ENCODE measurements at places on chromosomes 2 and 18. TPM values are rescaled to one million over a fixed set of nuclear protein-coding genes. Genes with fewer than 3 reads are reported as not detected.
A peak's percentile ranks its signal among the peaks of the same experiment; 100 is the strongest.

Gene RAD51AP2
- 11.6 TPM for total RNA-seq

Gene CMPK2
- total RNA-seq: 15.6 TPM

Gene MYO1B
- 51.0 TPM for total RNA-seq

Gene DPYSL5
- total RNA-seq: 0.72 TPM

Gene B3GNT7
- total RNA-seq: 3.9 TPM

Gene GPR17
- total RNA-seq: 0.48 TPM

Gene KCNJ13
- total RNA-seq: 6.3 TPM

Gene RUFY4
- 13.7 TPM for total RNA-seq

GRCh38 chr18:789397-789796, 22.6 kb downstream of the YES1 start:
- no peak for DNase-seq

DNA sequence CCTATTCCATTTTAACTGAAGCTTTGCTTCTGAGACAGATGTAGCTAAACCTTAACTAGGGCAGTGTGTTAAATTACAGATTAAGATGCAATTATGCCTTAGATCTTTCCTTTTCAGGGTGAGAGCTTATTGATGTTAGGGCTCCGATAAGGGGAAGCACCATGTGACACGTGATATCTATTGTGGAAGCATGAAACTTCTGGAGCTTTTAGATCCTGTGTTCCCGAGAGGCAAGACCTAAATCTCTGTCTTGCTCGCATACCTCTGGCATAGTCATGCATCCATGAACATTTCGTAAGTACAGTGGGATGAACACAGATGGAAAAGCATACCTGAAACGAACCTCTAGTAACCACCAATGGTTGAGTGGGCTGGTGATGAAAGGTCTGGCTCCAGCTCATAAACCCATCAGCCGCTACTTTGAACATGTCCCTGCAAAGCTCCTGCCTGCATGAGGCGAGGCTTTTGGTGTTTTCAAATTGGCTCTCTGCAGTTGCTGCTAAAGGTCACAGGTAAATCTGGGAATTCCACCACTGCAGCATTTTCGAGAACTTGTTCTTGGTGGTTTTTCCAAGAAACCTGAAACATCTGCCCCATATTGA, 3.7 kb upstream of the NRP2 start:
- no peak for DNase-seq

DNA sequence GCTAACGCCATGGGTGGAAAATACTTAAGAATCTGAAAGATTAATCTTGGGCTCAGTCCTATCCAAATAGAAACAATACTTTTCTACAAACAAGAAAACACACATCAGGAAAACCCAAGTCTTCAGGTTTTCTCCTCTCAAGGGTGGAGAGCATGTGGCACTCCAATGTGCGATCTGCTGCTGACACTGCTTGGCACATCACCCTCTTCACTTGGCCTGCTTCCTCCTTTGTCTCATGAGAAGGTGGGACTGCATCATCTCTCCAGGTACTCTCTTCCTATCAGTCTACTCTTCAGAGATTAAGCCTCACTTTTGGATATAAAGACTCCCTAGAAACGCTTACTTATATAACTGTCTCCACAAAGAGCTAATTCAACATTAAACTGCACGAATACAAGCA, 26.4 kb downstream of the HDLBP start:
- no peak for DNase-seq

GRCh38 chr2:43086451-43087221, 139.8 kb downstream of the ZFP36L2 start:
- DNase-seq: peak; percentile 99

DNA sequence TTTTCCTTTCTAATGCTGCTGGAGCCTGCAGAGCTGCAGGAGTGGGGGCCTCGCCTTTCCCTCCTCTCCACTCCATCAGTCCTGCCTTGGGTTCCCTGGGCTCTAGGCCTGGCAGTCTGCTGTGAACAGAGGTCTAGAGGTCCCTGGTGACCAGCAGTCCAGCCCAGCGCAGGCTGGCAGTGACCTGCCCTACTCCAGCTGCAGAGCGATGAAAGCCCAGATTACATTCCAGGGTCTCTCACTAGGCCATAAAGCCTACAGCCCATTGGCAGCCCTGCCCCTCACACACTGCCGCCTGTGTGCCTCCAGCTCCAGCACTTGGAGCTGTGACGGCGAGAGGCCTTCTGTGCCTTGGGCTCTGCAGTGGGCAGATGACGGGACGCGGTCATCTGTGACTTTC, 14.8 kb upstream of the MAL start:
- DNase-seq: no peak

Measured in umbilical cord (tissue), 2 donors.